Small intestine (tissue), 16 donors: ENCODE measurements at places on chromosomes 4 and X. TPM values are rescaled to one million over a fixed set of nuclear protein-coding genes. Genes with fewer than 3 reads are reported as not detected.
A peak's percentile ranks its signal among the peaks of the same experiment; 100 is the strongest.

GRCh38 chr4:88356771-88357170, 21.9 kb upstream of the HERC6 start:
- no peaks in the 10 kb centered on the region for H3K4me1 ChIP-seq
- no peaks in the 10 kb centered on the region for H3K36me3 ChIP-seq
- H3K27ac ChIP-seq: no peak overlapping the region
- no peak overlapping the region for H3K4me3 ChIP-seq

- no peaks in the 10 kb centered on the region for H3K4me1 ChIP-seq
- no peak overlapping the region for H3K4me3 ChIP-seq
- H3K27ac ChIP-seq: no peak overlapping the region
- no peaks in the 10 kb centered on the region for H3K27me3 ChIP-seq
- H3K36me3 ChIP-seq: no peaks in the 10 kb centered on the region
These were observed 343.9 kb downstream of the UNC5C start for GRCh38 chr4:95204873-95205272.

- H3K4me3 ChIP-seq: no peak overlapping the region
- no peak overlapping the region for H3K27ac ChIP-seq
- H3K36me3 ChIP-seq: no peaks in the 10 kb centered on the region
- no peak for DNase-seq
- H3K4me1 ChIP-seq: no peaks in the 10 kb centered on the region
These were observed 82.0 kb upstream of the PITX2 start for GRCh38 chr4:110704748-110705439.

SLC6A14 gene
- not detected for polyA plus RNA-seq

RBM47 gene
- polyA plus RNA-seq: 127 TPM

- H3K27me3 ChIP-seq: no peaks in the 10 kb centered on the region
- H3K4me3 ChIP-seq: no peak overlapping the region
- H3K4me1 ChIP-seq: no peaks in the 10 kb centered on the region
- H3K36me3 ChIP-seq: no peaks in the 10 kb centered on the region
- DNase-seq: no peak
These were observed 8.3 kb upstream of the CD40LG start for GRCh38 chrX:136639506-136640176.

DNA sequence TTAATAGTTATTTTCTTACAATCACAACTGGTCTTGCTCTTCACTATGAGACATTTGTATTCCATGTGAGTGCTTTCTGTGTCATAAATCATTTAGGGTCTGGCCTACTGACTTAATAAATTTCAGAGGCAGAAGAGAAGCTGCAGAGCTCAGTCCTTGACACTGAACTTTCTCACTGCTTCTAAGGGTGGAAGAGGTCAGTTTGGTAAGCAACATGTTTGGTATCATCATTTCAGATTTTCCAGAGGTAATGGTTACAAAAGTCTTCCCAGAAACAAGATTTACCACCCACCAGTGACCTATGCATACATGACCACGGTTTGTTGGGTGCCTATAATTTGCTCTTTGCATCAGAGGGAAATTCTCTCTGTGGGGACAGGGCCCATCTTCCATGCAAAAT, 148.6 kb downstream of the NR3C2 start:
- no peaks in the 10 kb centered on the region for H3K27me3 ChIP-seq
- no peak for DNase-seq
- peak overlapping the region; percentile 40 for H3K27ac ChIP-seq
- H3K36me3 ChIP-seq: no peaks in the 10 kb centered on the region
- no peak overlapping the region for H3K4me3 ChIP-seq

FAM9C gene
- polyA plus RNA-seq: not detected

DNA sequence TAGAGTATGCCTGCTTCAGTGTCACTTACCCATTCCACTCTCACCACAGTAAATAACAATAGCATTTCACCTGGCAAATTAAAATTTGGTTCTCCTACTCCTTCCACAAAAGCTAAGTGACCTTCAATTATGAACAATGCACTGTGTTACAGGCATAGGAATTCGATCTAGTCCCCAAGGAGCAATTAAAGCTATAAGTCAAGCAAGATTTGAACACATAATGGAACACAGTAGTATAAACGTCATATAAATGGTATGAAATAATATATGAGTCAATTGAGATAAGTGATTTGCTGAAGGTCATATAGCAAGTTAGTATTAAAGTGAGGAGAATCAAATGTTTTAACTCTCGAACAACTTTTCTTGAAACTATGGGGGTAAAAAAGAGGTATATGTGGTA, 65.8 kb downstream of the ARAP2 start:
- H3K4me1 ChIP-seq: peaks cover 4% of the 10 kb centered on the region
- no peak for DNase-seq
- H3K27ac ChIP-seq: no peak overlapping the region
- peaks cover 2% of the 10 kb centered on the region for H3K36me3 ChIP-seq

- H3K27me3 ChIP-seq: no peaks in the 10 kb centered on the region
- no peak overlapping the region for H3K27ac ChIP-seq
- H3K36me3 ChIP-seq: no peaks in the 10 kb centered on the region
- no peak overlapping the region for H3K4me3 ChIP-seq
- DNase-seq: no peak
These were observed 502.9 kb upstream of the PCDH10 start for GRCh38 chr4:132646186-132646585.

- no peak for DNase-seq
- no peak overlapping the region for H3K4me3 ChIP-seq
- no peaks in the 10 kb centered on the region for H3K4me1 ChIP-seq
These were observed 586.0 kb upstream of the AADAT start for GRCh38 chr4:170675568-170676262.

DNA sequence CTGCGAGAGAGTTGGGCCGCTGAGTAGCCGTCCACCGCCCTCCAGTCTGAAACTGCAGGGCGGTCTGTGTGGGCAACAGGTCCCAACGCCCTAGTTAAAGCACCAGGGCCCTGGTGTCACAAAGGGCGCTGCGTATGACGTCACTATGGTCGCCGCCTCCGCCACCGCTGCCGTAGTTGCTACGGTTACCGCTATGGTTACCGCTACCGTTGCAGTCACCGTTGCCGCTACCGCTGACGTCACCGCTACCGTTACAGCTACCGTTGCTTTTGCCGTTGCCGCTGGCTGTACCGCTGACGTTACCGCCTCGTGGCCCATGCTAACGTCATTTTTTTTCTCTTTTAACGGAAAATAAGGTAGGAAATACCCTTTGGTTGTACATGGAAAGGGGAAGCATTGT, at the start of gene PPP1R2C:
PPP1R2C (minus strand) TSS at position 68 of the 400 bp plus-strand sequence. CDS start 84 bp downstream, outside the sequence.
- no peak within 1 kb of the TSS for H3K27ac ChIP-seq
- no peak within 1 kb of the TSS for H3K4me3 ChIP-seq
- no peaks in the 10 kb centered on the region for H3K36me3 ChIP-seq
- no peaks in the 10 kb centered on the region for H3K27me3 ChIP-seq

DNA sequence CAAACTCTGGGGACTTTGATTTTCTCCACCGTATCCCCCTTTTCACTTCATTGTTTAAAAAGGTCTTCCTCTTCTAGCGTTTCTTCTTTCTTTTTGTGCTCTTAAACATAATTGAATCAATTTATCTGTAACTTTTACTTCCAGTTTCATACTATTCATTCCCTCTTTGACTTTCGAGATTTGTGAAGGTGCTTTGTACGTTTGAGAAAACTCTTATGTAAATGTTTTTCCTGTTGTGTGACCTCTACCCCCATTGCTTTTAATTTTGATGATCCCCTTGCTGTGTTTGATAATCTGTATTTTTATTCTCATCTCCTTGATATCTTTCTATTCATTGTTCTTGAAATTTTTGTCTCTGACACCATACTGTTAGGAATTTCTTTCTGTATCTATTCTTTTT, 4.8 kb downstream of the USP38 start:
- peaks cover 7% of the 10 kb centered on the region for H3K36me3 ChIP-seq
- H3K27ac ChIP-seq: no peak overlapping the region
- DNase-seq: no peak
- no peak overlapping the region for H3K4me3 ChIP-seq

DNA sequence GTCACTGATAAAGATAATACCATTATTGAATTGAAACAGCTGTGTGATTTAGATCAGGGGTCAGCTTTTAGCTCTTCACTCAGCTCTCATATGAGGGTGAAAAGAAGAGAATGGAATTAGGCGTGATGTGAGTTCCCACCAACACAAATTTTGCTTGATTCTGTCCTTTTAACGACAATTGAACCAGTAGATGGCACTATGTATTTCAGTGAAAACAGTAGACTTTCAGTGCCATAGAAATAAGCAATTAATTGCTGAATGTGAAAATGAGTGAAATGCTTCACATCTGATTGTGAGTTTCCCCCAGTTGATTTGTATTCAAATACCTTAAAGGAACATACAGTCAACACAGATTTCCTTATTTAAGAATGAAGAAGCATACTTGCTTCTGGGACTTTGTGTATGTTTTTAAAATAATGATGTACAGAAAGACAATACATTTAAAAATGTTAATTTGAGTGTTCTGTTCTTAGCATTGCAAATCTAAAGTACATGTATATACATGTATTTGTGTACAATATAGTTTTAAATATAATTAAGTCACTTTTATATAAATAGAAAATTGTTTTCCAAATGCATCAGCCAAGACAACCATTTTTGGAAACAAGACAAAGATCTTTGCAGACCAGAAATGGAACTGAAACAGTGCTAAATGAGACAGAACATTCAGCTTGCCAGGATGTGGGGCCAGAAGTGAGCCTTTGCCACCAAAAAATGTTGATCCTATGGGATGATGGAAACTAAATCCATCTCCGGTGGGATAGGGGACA, 178.8 kb downstream of the SNCA start:
- peak; percentile 11 for DNase-seq
- no peaks in the 10 kb centered on the region for H3K27me3 ChIP-seq
- no peaks in the 10 kb centered on the region for H3K4me1 ChIP-seq
- no peaks in the 10 kb centered on the region for H3K36me3 ChIP-seq
- H3K4me3 ChIP-seq: no peak overlapping the region

- no peak overlapping the region for H3K27ac ChIP-seq
- no peak for DNase-seq
- H3K36me3 ChIP-seq: no peaks in the 10 kb centered on the region
- no peaks in the 10 kb centered on the region for H3K27me3 ChIP-seq
- no peaks in the 10 kb centered on the region for H3K4me1 ChIP-seq
These were observed 336.2 kb downstream of the SLC7A11 start for GRCh38 chr4:137905930-137906329.

DGKK gene
- not detected for polyA plus RNA-seq

- no peak overlapping the region for H3K27ac ChIP-seq
- no peaks in the 10 kb centered on the region for H3K27me3 ChIP-seq
- H3K4me3 ChIP-seq: no peak overlapping the region
- H3K36me3 ChIP-seq: no peaks in the 10 kb centered on the region
These were observed 133.3 kb downstream of the CPZ start for GRCh38 chr4:8725845-8726244.

- H3K4me1 ChIP-seq: no peaks in the 10 kb centered on the region
- H3K27me3 ChIP-seq: no peaks in the 10 kb centered on the region
- H3K36me3 ChIP-seq: no peaks in the 10 kb centered on the region
- no peak overlapping the region for H3K27ac ChIP-seq
- H3K4me3 ChIP-seq: no peak overlapping the region
These were observed 17.2 kb downstream of the PDLIM3 start for GRCh38 chr4:185518069-185518468.

DNA sequence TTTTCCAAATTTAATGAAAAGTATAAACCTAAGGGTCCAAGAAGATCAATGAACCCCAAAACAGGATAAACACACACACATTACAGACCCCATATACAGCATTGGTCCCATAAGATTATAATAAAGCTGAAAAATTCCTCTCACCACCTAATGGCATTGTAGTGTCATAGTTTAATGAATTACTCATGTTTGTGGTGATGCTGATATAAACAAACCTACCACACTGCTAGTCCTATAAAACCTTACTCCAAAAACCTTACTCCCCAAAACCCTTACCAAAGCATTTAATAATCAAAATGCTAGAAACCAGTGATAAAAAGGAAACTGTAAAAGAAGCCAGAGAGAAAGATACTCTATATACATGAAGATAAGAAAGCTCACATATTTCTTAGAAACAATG, 148.1 kb upstream of the SH3RF1 start:
- H3K4me3 ChIP-seq: no peak overlapping the region
- no peaks in the 10 kb centered on the region for H3K27me3 ChIP-seq
- DNase-seq: no peak
- H3K4me1 ChIP-seq: no peaks in the 10 kb centered on the region
- H3K27ac ChIP-seq: no peak overlapping the region

DNA sequence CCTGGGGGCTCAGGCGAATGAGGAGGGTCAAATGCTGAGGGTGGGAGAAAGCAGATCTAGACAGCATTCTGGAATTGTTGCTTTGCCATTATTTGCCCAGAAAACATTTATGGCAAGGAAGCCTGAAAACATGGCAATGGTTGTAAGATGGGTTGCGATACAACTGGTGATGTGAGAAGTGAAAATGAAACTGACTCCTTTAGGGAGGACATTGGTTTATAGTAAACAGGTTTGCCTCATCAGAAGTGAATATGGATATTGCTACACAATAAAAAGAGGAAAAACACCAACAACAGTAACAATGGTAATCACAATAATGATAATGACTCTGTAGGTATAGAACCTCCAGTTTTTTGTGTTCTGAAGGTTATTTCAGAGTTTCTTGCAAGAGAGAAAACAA, 107.0 kb upstream of the TBC1D9 start:
- H3K27me3 ChIP-seq: no peaks in the 10 kb centered on the region
- H3K4me3 ChIP-seq: no peak overlapping the region
- no peak overlapping the region for H3K27ac ChIP-seq

FGF5 gene
- polyA plus RNA-seq: not detected

CT45A5 gene
- polyA plus RNA-seq: not detected

- no peak overlapping the region for H3K27ac ChIP-seq
- no peak for DNase-seq
- H3K4me3 ChIP-seq: no peak overlapping the region
These were observed 11.1 kb downstream of the NIPAL1 start for GRCh38 chr4:48027653-48028052.

DNA sequence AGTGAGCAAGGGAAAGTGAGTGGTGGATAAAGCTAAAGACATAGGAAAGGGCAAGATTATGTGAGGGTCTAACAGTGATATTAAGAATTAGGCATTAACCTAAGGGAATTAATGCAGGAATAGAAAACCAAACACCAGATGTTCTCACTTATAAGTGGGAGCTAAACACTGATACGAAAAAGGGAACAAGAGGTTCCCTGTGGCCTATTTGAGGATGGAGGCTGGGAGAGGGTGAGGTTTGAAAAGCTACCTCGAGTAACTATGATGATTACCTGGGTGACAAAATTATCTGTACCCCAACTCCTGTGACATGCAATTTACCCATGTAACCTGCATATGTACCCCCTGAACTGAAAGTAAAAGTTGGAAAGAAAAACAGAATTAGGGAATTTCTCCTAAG, 79.0 kb downstream of the ANXA3 start:
- H3K27me3 ChIP-seq: no peaks in the 10 kb centered on the region
- no peaks in the 10 kb centered on the region for H3K36me3 ChIP-seq
- peak overlapping the region; percentile 91 for H3K27ac ChIP-seq
- H3K4me1 ChIP-seq: peaks cover 62% of the 10 kb centered on the region
- no peak for DNase-seq
- H3K4me3 ChIP-seq: no peak overlapping the region

CLDN2 gene
- polyA plus RNA-seq: 1.3 TPM

- no peak overlapping the region for H3K27ac ChIP-seq
- no peak overlapping the region for H3K4me3 ChIP-seq
- DNase-seq: peak; percentile 86
These were observed 347.2 kb upstream of the DDX53 start for GRCh38 chrX:22652596-22652995.

- no peaks in the 10 kb centered on the region for H3K36me3 ChIP-seq
- H3K27ac ChIP-seq: no peak within 1 kb of the TSS
- H3K27me3 ChIP-seq: no peaks in the 10 kb centered on the region
- no peak for DNase-seq
These were observed at the start of gene LIMCH1 for GRCh38 chr4:41538017-41538733. Gene LIMCH1 (plus strand): TSS chr4:41538157. CDS start chr4:41605996, 67,839 bp downstream.

GPRIN3 gene
- polyA plus RNA-seq: 2.2 TPM

ANOS1 gene
- polyA plus RNA-seq: 0.19 TPM

- H3K36me3 ChIP-seq: no peaks in the 10 kb centered on the region
- H3K4me3 ChIP-seq: no peak overlapping the region
- no peaks in the 10 kb centered on the region for H3K27me3 ChIP-seq
- no peak overlapping the region for H3K27ac ChIP-seq
- H3K4me1 ChIP-seq: no peaks in the 10 kb centered on the region
These were observed 369.9 kb upstream of the NR3C2 start for GRCh38 chr4:148812101-148812500.

MSX1 gene
- not detected for polyA plus RNA-seq
